ENCODE measurements at places on chromosomes 3 and 15.

DNA sequence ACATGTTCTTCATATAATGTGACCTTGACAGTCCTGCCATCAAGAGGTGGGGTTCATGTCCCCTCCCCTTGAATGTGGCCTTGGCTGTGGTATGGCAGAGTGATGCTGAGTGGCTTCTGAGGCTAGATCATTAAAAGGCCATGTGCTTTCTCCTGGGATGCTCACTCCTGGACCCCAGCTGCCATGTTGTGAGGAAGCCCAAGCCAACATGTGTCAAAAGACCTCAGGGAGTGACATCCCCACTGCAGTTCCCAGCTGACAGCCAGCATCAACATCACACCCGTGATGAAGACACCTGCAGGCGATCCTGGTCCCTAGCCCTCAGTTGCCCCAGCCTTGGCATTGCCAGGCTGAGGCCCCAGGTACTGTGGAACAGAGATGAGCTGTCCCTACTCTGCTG is 36.6 kb downstream of the EBLN2 start:
- H3K36me3 ChIP-seq: no peaks in the 10 kb centered on the region
- H3K4me1 ChIP-seq: peaks cover 3% of the 10 kb centered on the region
- no peak overlapping the region for H3K27ac ChIP-seq
- H3K27me3 ChIP-seq: no peaks in the 10 kb centered on the region
- no peak overlapping the region for H3K4me3 ChIP-seq

- DNase-seq: no peak
- no peaks in the 10 kb centered on the region for H3K36me3 ChIP-seq
- no peaks in the 10 kb centered on the region for H3K4me1 ChIP-seq
- H3K4me3 ChIP-seq: no peak overlapping the region
- H3K27ac ChIP-seq: no peak overlapping the region
- H3K27me3 ChIP-seq: no peaks in the 10 kb centered on the region
Observed at GRCh38 chr3:53109190-53109589, 21.0 kb downstream of the RFT1 start.

GRCh38 chr3:112974894-112975293 is at the start of gene CD200R1:
Gene CD200R1, minus strand, starts transcription at chr3:112975103. Its CDS starts 246 bp downstream, at chr3:112974857.
- H3K36me3 ChIP-seq: no peaks in the 10 kb centered on the region
- H3K27me3 ChIP-seq: no peaks in the 10 kb centered on the region
- no peaks in the 10 kb centered on the region for H3K4me1 ChIP-seq
- H3K4me3 ChIP-seq: no peak within 1 kb of the TSS

- H3K27me3 ChIP-seq: no peaks in the 10 kb centered on the region
- peak overlapping the region; percentile 86 for H3K4me3 ChIP-seq
- no peaks in the 10 kb centered on the region for H3K4me1 ChIP-seq
Observed at GRCh38 chr15:75455982-75456531, 4.6 kb upstream of the SIN3A start.

GRCh38 chr15:64698823-64699222 is 76.6 kb downstream of the RBPMS2 start:
- H3K4me3 ChIP-seq: no peak overlapping the region
- no peak for DNase-seq
- H3K27me3 ChIP-seq: no peaks in the 10 kb centered on the region
- H3K27ac ChIP-seq: no peak overlapping the region
- peaks cover 6% of the 10 kb centered on the region for H3K36me3 ChIP-seq

DNA sequence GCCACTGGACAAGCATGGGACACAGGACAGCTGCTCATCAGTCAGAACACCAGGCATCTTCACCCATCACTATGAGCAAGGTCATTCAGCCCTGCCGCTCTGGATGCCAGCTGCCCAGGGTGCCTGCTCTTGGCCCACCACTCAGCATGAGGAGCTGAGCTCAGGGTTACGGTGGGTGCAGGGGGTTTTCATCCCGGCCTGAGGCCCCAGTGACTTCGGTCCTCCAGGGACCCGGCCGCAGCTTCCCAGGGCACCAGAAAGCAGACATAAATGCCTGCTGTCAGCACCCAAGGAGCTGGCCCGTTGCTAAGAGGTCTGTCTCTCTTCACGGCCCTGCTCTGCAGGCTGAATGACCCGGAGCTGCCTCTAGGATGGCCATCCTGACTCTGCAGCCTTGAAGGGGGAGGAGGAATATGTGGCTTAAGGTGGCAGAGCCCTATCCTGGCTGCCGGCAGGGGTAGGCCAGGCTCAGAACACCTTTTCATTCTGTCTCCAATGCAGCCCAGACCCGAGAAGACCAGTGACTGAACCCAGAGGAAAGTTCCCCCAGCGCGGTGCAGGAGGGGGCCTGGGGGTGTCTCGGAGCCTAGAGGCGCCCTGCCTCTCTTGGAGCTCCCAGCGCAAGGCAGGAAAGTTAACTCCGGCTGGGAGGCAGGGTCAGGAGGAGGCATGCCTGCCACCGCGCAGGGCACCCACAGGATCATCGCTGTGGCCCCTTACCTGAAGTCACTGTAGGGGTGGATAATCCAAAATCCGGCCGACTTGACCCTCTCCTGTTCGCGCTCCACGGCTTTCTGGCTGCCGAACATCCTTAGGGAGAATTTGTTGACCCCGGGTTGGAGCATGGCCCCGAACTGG is 1.8 kb downstream of the HCN4 start:
- H3K27me3 ChIP-seq: no peaks in the 10 kb centered on the region
- DNase-seq: peak; percentile 78
- no peak overlapping the region for H3K4me3 ChIP-seq
- H3K27ac ChIP-seq: no peak overlapping the region

All from mesendoderm (in vitro differentiated cells).